GM12891 (cell line): ENCODE measurements at places on chromosomes 5 and 9.

DNA sequence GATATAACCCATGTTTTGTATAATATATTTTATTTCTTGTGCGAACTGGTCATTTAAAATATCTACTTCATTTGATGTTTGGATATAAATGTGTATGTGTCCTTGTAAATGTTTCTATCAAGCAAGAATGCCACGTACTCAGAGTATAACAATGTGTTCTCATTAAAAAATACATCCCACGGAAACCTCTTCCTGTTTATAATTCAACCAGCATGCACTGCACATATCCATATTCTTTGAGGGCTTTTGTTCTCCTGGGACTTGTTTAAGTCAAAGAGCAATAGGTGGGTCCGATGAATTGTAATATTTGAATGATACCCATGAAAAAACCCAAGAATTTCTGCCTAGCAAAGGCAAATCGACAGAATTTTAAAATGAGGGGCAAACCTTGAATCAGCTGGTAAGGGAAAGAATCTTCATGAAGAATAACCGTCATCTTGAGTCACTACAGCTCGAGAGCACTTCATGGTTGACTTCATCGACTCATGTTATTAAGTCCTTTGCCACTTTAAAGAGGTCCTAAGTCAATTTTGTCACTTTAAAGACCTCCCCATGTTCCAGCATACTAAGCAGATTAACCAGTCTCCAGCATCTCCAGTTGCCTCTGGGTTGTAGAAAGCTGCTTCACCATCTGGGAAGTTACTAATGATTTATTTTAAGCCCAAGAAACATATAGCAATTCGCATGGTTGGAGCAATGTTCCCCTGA is 80.6 kb downstream of the NPR3 start:
- DNase-seq, result no peak

- DNase-seq, result no peak
Observed at GRCh38 chr5:76583163-76584047, 39.8 kb downstream of the F2RL2 start.

DNA sequence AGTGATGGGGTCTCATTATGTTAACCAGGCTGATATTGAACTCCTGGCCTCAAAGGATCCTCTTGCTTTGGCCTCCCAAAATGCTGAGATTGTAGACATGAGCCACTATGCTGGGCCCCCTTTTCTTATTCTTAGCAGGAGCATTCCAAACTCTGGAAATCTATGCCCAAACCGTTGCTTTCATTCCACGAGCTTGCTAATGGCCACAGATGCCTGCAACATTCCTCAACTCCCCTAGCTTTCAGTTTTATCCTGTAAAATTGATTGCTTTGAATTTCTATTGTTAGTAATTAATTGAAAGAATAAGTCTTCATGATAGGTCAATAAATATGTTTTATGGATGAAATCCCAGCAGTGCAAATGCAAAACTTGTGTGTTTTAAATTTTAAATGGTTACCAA is 564.8 kb upstream of the WWC1 start:
- DNase-seq, result no peak

DNA sequence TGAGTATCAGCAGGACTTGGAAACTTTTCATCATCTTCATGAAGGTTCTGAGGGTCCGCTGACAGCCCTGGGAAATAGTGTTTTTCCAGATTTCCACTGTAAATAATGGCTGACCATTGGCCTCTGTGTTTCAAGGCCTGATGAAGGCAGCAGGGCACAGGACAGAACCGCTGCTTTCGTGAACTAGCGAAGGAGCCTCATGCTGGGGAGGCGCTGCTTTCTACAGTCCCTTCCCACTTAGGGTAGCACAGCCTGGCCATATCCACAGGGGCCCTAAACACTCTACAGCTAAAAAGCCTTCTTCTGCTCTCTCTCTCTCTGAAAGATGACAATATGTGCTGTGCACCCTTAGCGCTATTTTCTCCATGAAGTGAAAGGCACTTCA is 118.2 kb downstream of the MED27 start:
- DNase-seq, result no peak

- DNase-seq, result no peak
Observed at GRCh38 chr5:76604838-76605237, 18.4 kb downstream of the F2RL2 start.

GRCh38 chr9:72772661-72773060 is 180.2 kb downstream of the ALDH1A1 start:
- DNase-seq, result no peak

DNA sequence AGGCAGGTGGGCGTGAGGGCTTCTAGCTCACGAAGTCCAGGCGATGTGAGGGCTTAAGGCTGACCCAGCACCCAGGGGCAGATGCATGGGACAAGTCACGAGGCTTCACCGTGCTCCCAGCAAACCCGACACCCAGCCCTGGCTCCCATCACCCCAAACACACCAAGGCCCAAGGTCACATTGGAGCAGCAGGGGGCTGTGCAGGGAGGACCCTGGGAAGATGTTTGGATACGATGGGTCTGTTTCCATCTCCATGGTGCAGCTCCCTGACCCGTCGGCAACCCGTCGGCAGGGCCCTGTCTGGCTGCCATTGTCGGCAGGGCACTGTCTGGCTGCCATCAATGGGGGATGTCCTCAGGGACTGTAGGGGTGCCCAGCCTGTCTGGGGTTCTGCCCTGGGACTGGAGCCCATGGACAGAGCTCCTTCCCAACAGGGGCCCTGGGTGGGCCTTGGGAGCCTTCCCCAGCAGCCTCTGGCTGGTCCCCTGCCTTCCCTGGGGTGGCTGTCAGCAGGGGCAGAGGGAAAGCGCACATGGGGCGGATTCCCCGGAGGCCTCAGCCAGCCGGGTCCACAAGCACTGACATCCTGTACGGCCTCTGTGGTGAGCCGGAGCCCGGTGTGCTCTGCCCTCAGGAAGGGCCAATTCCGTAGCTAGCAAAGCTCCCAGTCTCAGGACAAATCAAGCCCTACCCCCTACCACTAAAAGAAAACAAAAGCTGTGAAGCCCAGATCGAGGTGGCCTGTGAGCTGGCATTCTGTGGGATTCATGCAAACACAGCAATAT is 47.1 kb downstream of the NACC2 start:
- peak; percentile 12 for DNase-seq

GRCh38 chr5:143154510-143155370 is 248.7 kb downstream of the NR3C1 start:
- DNase-seq, result no peak

DNA sequence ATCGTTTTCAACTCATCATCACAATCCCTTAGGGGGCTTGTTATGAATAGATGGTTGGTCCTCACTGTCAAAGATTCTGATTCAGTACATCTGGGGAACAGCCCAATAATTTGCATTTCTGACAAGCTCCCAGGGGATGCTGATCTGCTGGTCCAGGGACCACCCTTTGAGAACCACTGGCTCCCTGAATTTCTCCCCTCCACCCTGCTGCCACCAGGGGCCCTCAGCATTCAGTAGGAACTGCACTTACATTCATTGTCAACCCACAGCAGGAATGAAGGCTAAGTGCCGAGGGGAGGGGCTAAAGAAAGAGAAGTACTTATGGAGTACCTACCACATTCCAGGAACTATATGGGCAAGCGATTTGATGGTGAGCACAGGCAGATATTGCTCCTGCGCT is 85.9 kb downstream of the BOD1 start:
- no peak for DNase-seq

DNA sequence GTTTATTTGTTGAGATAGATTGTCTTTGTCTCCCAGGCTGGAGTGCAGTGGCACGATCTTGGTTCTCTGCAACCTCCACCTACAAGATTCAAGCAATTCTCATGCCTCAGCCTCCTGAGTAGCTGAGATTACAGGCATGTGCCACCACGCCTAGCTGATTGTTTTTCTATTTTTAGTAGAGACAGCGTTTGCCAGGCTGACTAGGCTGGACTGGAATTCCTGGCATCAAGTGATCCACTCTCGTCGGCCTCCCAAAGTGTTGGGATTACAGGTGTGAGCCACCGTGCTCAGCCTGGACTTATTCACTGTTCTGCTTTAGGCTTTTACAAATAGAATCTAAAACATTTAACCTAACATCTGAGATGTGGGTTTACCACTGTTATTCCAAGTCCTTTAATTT is 91.3 kb downstream of the COMMD10 start:
- DNase-seq, result no peak

GRCh38 chr9:77879437-77879943 is 152.1 kb downstream of the GNAQ start:
- no peak for DNase-seq

DNA sequence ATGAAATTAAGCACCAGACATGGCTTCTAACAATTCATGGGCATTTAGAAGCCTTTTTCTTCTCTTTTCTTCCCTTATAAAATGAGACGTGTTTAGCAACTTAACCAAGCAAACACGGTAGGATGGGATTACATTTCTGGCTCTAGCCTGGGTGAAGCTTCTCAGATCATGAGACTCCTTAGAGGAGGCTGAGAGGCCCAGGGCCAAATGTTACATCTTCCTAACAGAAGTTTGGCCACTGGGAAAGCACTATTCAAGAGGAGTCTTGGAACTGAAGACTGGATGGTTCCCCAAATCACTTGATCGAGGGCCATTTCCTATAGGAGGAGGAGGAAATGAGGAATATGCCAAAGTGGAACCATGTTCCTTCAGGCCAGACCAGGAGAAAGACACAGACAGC is 1.9 kb downstream of the GABRP start:
- DNase-seq, result no peak

GRCh38 chr9:19231904-19232822 is 1.7 kb downstream of the DENND4C start:
- no peak for DNase-seq

GRCh38 chr5:81980598-81981260 is 8.9 kb downstream of the ATG10 start:
- no peak for DNase-seq
